ENCODE measurements at places on chromosomes 3 and 15.

- H3K27ac ChIP-seq: peak overlapping the region; percentile 95
- DNase-seq: peak; percentile 61
- no peaks in the 10 kb centered on the region for H3K36me3 ChIP-seq
- H3K27me3 ChIP-seq: no peaks in the 10 kb centered on the region
- peaks cover 8% of the 10 kb centered on the region for H3K4me1 ChIP-seq
- peak overlapping the region; percentile 95 for H3K4me3 ChIP-seq
Observed at GRCh38 chr15:77944002-77944867, 133.3 kb downstream of the TBC1D2B start.

DNA sequence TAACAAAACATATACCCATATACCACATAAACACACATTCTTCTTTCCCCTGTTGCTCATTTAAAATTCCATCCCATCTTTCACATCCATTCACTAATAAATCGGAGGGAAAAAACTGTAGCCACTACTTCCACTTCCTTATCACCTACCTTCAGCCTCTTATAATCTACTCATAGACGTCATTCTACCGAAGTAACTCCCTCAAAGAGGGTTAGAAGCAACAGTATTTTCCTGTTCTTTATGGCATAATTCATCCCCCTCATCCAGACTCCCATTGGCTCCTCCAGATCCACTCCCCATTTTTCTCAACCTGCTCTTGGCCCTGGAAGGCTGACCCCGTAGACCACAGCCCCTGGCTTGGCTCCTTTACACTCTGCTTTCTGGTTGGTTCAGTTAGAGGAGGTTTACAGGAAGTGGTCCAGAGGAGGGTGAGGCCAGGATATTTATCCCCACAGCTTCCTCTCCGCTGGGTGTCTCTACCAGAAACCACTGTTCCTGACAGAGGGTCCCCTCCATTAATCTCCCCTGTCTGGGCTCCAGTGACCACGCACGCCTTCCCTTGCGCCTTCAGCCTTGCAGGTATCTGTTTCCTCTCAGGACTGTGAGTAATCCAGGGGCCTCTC is 46.3 kb downstream of the FMN1 start:
- H3K4me1 ChIP-seq: peaks cover 16% of the 10 kb centered on the region
- H3K36me3 ChIP-seq: no peaks in the 10 kb centered on the region
- H3K27ac ChIP-seq: no peak overlapping the region
- peaks cover 18% of the 10 kb centered on the region for H3K27me3 ChIP-seq
- DNase-seq: no peak

- peaks cover 5% of the 10 kb centered on the region for H3K4me1 ChIP-seq
- H3K27ac ChIP-seq: peak overlapping the region; percentile 5
- H3K4me3 ChIP-seq: no peak overlapping the region
- DNase-seq: no peak
- peaks cover 34% of the 10 kb centered on the region for H3K36me3 ChIP-seq
- no peaks in the 10 kb centered on the region for H3K27me3 ChIP-seq
Observed at GRCh38 chr15:63264688-63265293, 12.6 kb upstream of the APH1B start.

DNA sequence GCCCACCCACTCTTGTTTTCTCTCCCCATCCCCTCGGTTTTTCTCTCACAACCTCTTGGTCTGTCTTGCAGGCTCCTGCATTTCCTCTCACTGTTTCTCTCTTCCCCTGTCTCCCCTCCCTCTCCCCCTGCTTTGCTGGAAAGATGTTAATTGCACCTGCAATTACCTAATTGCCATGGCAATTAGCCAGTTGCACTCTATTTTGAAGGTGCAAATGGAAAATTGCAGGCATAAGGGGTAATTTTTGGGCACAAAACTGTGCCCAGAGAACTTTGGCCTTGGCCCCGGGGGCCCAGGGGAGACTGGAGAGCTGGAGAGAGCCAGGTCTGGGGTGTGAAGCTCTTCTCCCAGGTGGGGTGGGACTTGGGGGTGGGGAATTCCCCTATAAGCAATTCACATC is 164.5 kb upstream of the TLE3 start:
- no peak overlapping the region for H3K4me3 ChIP-seq
- no peak for DNase-seq
- no peak overlapping the region for H3K27ac ChIP-seq
- no peaks in the 10 kb centered on the region for H3K27me3 ChIP-seq

- no peak for DNase-seq
- H3K4me1 ChIP-seq: peaks cover 34% of the 10 kb centered on the region
- H3K27ac ChIP-seq: no peak overlapping the region
- H3K36me3 ChIP-seq: peaks cover 5% of the 10 kb centered on the region
Observed at GRCh38 chr15:50190166-50190570, 8.2 kb downstream of the SLC27A2 start.

- H3K4me3 ChIP-seq: no peak overlapping the region
- H3K4me1 ChIP-seq: no peaks in the 10 kb centered on the region
- no peaks in the 10 kb centered on the region for H3K36me3 ChIP-seq
Observed at GRCh38 chr3:140004271-140004670, 69.3 kb downstream of the CLSTN2 start.

GRCh38 chr3:217099-217813 is 20.7 kb downstream of the CHL1 start:
- no peak for DNase-seq
- H3K4me1 ChIP-seq: peaks cover 7% of the 10 kb centered on the region
- H3K27ac ChIP-seq: no peak overlapping the region
- H3K27me3 ChIP-seq: no peaks in the 10 kb centered on the region
- peaks cover 4% of the 10 kb centered on the region for H3K36me3 ChIP-seq

GRCh38 chr15:76155731-76156130 is 95.9 kb downstream of the TMEM266 start:
- peaks cover 19% of the 10 kb centered on the region for H3K4me1 ChIP-seq
- no peak for DNase-seq
- no peak overlapping the region for H3K27ac ChIP-seq
- H3K36me3 ChIP-seq: no peaks in the 10 kb centered on the region
- H3K4me3 ChIP-seq: no peak overlapping the region
- H3K27me3 ChIP-seq: peaks cover 12% of the 10 kb centered on the region

DNA sequence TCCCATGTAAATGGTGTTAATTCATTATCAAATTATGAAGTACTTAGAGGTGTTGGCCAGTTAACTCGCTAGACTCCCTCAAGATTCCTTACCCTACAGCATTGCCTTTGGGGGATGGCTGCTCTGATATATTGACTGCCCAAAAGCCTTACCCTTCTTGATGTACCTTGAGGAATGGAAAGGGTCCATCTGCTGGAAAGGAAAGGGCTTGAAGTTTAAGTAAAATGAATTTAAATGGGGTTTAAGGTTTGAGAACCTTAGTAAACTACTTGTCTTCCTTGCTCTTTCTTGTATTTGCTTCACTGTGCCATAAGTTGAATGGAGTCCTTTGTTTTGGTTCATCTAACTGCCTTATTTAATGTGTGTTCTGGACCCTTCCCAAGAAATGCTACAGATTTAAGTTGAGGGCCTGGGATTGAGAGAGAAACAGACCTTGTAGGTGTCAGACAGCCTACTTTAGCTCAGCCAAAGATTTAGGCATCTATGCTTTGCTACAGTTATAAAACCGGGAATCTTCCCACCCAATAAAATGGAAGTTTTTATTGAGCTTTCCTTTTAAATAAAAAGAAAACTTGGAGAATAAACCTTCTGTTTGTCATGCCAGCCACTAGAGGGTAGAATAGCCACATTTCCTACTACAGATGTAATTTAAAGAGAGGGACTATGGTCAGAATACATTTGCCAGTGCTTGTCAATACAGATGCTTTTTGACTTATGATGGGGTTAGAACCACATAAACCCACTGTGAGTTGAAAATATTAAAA is 25.3 kb downstream of the CMSS1 start:
- H3K4me3 ChIP-seq: no peak overlapping the region
- peaks cover 15% of the 10 kb centered on the region for H3K4me1 ChIP-seq
- no peaks in the 10 kb centered on the region for H3K27me3 ChIP-seq
- no peak for DNase-seq

DNA sequence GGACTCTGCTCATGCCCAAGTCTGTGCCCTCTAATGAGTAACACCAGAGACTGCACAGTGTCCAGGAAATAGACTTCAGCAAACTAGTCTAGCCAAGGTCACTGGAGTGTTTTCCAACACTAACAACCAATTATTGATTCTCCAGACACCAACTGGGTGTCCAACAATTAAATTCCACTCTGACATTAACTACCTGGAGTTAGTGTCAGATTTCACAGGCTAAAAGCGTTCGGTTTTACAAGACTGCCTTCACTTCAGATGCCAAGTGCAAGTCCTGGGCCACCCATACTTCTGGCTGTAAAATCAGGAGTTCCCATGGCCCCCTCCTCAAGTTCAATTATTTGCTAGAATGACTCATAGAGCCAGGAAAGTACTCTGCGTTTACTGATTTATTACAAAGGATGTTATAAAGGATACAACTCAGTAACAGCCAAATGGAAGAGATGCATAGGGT is 20.8 kb upstream of the CFAP161 start:
- DNase-seq: no peak
- peaks cover 23% of the 10 kb centered on the region for H3K4me1 ChIP-seq
- H3K36me3 ChIP-seq: no peaks in the 10 kb centered on the region
- H3K4me3 ChIP-seq: no peak overlapping the region
- peaks cover 29% of the 10 kb centered on the region for H3K27me3 ChIP-seq

GRCh38 chr15:78353093-78353492 is 12.9 kb downstream of the CRABP1 start:
- no peak for DNase-seq
- no peaks in the 10 kb centered on the region for H3K4me1 ChIP-seq
- no peak overlapping the region for H3K27ac ChIP-seq
- H3K27me3 ChIP-seq: peaks cover 26% of the 10 kb centered on the region
- no peak overlapping the region for H3K4me3 ChIP-seq

GRCh38 chr3:196502775-196503195 is 783 bp downstream of the RNF168 start:
- H3K27me3 ChIP-seq: no peaks in the 10 kb centered on the region
- peaks cover 14% of the 10 kb centered on the region for H3K4me1 ChIP-seq
- peak overlapping the region; percentile 99 for H3K4me3 ChIP-seq
- peak overlapping the region; percentile 98 for H3K27ac ChIP-seq
- no peak for DNase-seq

- DNase-seq: no peak
- H3K36me3 ChIP-seq: no peaks in the 10 kb centered on the region
- H3K4me1 ChIP-seq: peaks cover 1% of the 10 kb centered on the region
- H3K4me3 ChIP-seq: no peak overlapping the region
- H3K27me3 ChIP-seq: no peaks in the 10 kb centered on the region
- no peak overlapping the region for H3K27ac ChIP-seq
Observed at GRCh38 chr3:134710313-134710680, 59.5 kb upstream of the KY start.

GRCh38 chr3:88863196-88863595 is 244.2 kb upstream of the EPHA3 start:
- H3K27me3 ChIP-seq: no peaks in the 10 kb centered on the region
- no peak overlapping the region for H3K27ac ChIP-seq
- no peaks in the 10 kb centered on the region for H3K4me1 ChIP-seq
- no peak for DNase-seq
- H3K4me3 ChIP-seq: no peak overlapping the region

- H3K27me3 ChIP-seq: no peaks in the 10 kb centered on the region
- no peak for DNase-seq
- H3K27ac ChIP-seq: no peak overlapping the region
- no peak overlapping the region for H3K4me3 ChIP-seq
Observed at GRCh38 chr3:29100292-29100691, 180.6 kb upstream of the RBMS3 start.

DNA sequence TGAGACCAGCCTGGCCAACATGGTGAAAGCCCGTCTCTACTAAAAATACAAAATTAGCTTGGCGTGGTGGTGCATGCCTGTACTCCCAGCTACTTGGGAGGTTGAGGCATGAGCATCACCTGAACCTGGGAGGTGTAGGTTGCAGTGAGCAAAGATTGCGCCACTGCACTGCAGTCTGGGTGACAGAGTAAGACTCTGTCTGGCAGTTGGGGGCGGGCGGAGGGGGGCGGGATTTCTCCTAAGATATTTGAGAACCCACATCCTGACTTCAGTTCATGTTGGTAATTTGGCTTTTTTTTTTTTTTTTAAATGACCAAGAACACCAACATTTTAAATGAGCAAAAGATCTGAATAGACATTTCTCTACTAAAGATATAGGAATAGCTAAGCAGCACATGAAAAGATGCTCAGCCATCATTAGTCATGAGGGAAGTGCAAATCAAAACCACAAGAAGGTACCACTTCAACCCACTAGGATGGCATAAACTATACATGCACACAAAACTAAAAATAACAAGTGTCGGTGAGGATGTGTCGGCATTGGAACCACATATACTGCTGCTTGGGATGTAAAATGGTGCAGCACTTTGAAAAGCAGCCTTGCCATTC is 75.6 kb upstream of the LMOD3 start:
- no peaks in the 10 kb centered on the region for H3K36me3 ChIP-seq
- H3K4me1 ChIP-seq: no peaks in the 10 kb centered on the region
- no peaks in the 10 kb centered on the region for H3K27me3 ChIP-seq
- H3K27ac ChIP-seq: no peak overlapping the region
- no peak for DNase-seq

GRCh38 chr3:194983121-194983520 is 287.8 kb downstream of the XXYLT1 start:
- H3K27me3 ChIP-seq: peaks cover 45% of the 10 kb centered on the region
- H3K36me3 ChIP-seq: peaks cover 1% of the 10 kb centered on the region
- H3K4me3 ChIP-seq: no peak overlapping the region
- H3K4me1 ChIP-seq: peaks cover 8% of the 10 kb centered on the region
- no peak for DNase-seq
- H3K27ac ChIP-seq: no peak overlapping the region

DNA sequence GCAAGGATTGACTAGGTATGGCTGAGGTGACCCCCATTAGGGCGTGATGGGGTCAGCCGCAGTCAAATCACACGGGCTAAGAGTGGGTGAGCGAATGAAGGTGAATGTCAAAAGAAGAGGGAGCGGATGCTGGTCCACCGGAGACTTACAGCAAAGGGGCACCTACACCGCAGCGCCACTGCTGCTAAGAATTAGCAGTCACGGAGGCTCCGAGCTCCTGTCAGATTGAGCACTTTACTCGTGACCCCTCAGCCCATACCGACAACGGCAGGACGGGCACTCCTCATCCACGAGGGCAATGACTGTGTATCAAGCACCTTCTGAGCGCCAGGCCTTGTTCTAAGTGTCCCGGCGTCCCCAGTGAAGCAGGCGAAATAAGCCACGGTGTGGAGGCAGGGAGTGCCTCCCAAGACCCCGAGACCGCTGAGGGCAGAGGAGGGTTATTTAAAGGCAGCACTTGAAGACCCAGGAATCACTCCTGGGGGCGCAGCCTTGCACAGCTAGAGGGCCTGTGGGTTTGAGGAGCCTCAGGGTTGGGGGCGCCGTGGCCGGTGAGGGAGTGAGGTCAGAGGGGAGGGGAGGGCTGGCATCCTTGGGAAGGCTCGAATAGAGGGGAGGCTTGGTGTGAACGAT is 61.6 kb upstream of the GATA2 start:
- no peak for DNase-seq
- H3K36me3 ChIP-seq: no peaks in the 10 kb centered on the region
- peaks cover 8% of the 10 kb centered on the region for H3K4me1 ChIP-seq
- no peak overlapping the region for H3K27ac ChIP-seq
- H3K27me3 ChIP-seq: peaks cover 47% of the 10 kb centered on the region
